NCI-H510A (cell line): ENCODE measurements at places on chromosomes 2 and 18.

DNA sequence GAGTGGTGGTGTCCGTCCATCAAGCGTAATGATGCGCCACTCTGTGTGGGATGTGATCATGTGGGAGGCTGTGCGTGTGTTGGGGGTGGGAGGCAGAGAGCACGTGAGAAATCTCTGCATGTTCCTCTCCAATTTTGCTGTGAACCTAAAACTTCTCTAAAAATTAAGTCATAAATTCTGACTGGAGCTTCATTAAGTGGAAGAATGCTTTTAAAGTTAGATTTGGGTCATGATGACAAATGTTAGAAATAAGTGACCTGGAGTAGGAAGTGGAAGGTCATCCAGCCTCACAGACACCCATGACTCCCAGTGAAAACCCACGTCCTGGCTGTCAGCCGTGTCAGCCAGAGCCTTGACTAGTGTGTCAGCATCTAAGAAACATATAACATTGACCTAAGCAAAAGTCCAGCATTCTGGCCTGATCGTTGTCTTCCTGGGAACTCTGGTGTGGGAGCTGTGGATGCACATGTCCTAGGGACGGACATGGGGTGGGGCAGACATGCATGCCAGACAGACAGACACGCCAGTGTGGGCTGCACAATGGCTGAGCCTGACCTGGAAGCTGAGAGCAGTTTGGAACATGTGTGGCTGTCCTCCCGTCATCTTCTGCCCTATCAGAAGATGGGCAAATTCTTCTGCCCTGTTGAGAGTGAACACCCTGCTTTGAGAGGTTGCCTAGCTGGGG is 245.6 kb downstream of the FAM210A start:
- no peak for DNase-seq

GRCh38 chr2:224252631-224253030 is 149.3 kb downstream of the FAM124B start:
- DNase-seq, result no peak

DNA sequence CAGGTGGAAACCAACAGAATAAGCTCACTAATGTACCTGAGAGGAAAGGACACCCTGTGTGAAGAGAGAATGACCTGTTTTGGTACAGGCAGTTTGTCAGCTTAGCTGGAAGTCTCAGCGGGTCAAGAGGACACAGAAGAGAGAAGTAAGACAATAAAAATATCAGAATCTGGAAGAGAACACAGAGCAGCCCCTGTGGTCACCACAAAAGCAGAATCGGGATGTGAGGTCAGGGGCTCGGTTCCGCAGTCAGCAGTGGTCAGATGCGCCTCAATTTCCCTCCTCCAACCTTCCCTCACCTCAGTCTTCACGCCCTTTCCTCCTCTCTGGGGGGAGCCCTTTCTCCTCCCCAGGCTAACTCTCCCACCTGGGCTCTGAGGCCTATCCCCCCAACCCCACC is 122.9 kb downstream of the AFF3 start:
- no peak for DNase-seq

GRCh38 chr2:112077814-112078213 is 22.7 kb downstream of the TMEM87B start:
- DNase-seq, result no peak

DNA sequence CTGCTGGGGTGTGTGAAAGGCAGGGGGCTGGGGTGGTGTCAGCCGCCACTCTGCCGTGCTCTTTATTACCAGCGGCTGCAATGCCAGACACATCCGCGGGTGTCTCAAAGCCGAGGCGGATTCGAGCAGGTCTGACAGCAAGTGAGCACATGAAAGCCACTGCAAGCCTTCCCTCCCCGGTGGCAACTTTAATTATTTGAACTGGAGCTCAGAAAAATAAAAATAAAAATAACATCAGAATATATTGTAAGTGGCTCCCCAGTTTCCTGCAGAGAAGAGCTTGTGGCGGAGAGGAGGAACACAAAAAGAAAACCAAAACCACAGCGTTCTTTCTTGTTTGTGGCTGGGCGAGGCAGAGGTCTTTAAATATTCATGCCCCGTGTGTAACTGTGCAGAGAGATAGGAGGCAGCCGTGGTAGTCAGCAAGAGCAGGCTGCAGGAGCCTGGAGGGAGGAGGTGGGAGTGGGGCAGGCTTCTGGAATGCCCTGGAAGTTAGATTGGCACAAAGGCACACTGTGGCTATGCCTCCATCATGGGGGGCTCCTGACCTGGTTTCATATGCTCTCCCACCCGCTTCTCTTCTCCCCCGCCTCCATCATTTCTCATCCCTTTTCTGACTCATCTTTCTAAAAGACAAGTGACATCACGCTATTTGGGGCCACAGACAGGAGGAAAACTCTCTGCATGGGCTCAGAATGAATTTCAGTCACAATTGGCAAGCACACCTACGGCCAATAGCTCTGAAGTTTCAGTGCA is 199.8 kb downstream of the CLIP4 start:
- no peak for DNase-seq

DNA sequence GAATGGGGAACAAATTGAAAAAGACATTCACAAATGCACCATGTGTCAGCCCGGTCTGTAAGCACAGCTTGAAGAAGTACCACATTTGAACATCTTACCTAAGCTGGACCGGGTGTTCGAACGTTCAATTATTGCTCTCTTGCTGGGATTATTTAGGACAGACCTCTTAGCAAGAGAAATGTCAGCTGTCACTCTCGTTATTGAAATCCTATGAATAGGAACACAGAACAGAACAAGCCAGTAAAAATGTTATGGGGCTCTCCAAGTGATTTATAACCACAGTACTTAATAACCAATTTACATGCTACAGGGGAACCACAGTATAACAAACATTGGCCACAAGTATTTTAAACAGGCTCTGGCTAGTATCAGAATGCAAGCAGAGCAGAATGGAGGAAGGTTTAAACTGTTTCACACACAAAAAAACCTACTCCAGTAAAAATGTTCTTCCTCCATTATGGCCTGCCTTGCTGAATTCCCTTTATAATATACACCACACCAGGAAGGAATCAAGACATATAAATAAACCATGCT is 32.5 kb upstream of the ARL5A start:
- no peak for DNase-seq

DNA sequence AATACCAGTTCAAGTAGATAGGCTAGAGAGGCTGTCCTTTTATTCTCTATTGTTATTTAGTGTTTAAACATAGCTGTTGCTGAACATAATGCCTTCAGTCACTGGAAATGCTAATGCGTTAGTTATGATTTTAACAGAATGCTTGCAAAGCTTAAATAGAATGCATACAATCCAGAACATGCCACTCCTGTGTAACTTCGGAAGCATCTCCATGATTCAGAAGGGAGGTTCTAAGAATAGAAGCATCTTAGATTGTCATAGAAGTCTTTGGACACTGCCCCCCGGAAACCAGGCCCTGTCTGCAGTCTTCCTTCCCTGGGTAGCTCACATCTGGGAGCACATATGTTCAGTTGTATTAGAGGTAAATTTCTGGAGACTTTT is 73.2 kb downstream of the ZNF532 start:
- DNase-seq, result no peak

GRCh38 chr2:189614585-189614984 is 34.0 kb upstream of the SLC40A1 start:
- DNase-seq, result no peak

DNA sequence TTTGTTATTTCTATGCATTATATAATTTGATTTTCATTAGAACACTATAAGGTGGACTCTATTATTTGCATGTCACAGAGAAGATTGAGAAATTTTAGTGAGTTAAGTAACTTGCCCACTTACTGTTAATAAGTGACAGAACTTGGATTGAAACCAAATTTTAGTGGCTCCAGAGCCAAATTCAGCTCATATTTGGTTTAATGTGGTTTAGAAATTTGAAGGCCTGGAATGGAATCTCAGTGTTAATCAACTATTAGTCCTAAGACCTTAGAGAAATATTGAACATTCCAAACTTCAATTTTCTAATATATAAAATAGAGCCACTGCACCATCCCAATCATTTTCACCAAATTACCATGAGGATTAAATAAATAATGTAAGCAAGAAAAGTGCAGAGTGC is 281.6 kb downstream of the ZNF385B start:
- no peak for DNase-seq

GRCh38 chr2:111182740-111183139 is 62.0 kb downstream of the BCL2L11 start:
- no peak for DNase-seq

DNA sequence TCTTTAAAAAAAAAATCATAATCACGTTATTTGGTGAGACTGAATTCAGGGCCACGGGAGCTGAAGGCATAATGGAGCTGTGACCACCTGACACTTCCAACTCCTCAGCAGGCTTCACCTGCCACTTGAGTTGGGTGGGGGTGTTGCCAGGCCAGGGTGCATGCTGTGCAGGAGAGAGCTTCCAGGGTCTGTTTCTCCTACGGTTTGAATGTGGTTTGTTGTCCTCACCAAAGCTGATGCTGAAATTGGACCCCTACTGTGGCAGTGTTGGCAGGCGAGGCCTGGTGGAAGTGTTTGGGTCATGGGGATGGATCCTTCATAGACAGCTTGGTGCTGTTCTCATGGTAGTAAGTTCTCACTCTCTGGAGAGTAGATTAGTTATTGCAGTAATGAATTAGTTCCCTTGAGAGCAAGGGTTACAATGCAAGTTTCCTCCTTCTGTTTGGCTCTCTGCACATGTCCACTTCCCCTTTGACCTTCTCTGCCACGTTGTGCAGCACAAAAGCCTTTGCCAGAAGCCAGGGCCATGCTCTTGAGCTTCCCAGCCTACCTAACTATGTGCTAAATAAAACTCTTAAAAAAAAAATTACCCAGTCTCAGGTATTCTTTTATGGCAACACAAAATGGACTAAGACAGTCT is 38.3 kb upstream of the ANKRD44 start:
- DNase-seq, result no peak
